Femur (tissue), 1 donor: ENCODE measurements at places on chromosomes 16 and 17.
A peak's percentile ranks its signal among the peaks of the same experiment; 100 is the strongest.

DNA sequence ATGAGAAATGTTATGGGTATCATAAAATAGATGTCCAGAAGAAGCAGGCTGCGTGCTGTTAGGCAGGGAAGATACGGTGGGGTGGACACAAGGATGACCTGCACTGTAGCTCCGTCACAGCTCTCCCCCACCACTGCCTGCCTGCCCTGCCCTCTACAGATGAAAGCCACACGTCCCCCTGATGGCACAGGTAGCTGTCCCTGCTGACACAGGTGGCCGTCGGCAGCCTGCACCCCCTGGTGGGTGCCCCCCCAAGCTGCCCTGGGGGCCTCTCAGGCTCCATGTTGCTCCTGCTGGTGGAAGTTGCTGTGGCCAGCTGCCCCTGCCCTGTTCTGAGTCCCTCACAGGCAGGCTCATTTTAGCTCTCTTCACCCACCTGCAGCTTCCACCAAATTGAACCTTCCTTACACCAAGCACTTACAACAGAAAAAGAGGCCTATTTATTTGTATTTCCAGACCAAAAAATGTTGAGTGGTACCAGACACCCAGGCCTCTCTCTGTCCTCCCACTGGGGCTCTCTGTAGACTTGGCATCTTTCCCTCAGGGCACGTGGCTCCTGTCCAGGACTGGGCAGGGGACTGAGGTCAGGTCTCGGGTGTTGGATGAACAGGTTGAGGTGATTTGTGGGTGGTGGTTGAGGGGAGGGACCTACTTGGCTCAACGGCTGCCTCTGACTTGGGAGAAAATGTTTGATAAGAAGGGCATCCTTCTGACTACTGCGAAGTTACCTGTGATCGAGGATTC is 50.1 kb upstream of the CACNG5 start:
- DNase-seq: no peak

- DNase-seq: no peak
Measured at GRCh38 chr17:81093619-81094508, 58.9 kb downstream of the BAIAP2 start.

DNA sequence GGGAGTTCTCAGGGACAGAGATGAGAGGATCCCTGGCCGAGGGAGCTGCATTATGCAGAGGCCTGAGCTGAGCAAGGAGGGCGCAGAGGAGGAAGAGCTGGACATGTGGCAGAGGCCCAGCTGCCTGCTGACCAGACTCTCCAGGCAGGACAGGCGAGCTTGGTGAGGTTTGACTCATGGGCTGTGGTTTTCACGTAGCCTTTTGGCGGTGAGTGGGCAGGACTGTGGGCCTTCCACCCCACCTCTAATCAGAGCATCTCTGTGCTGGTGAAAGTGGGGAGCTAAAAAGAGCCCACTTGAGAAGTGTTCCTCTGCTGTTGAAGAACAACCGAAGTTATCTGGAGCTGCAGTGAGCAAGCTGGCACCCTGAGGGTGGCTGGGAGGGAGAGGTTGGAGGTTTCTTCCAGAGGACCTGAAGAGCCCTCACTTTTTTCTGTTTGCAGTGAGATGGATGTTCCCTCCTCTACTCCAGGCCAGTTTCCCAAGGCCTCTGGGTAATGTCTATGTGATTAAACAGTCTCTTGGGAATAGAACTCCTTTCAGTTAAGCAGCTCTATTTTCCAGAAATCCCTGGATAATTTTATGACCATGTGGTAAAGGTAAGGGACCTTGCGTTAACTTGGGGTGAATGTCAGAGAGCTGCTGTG is 11.9 kb downstream of the EPN2 start:
- no peak for DNase-seq

GRCh38 chr16:13995194-13995593 is 75.2 kb downstream of the ERCC4 start:
- no peak for DNase-seq

DNA sequence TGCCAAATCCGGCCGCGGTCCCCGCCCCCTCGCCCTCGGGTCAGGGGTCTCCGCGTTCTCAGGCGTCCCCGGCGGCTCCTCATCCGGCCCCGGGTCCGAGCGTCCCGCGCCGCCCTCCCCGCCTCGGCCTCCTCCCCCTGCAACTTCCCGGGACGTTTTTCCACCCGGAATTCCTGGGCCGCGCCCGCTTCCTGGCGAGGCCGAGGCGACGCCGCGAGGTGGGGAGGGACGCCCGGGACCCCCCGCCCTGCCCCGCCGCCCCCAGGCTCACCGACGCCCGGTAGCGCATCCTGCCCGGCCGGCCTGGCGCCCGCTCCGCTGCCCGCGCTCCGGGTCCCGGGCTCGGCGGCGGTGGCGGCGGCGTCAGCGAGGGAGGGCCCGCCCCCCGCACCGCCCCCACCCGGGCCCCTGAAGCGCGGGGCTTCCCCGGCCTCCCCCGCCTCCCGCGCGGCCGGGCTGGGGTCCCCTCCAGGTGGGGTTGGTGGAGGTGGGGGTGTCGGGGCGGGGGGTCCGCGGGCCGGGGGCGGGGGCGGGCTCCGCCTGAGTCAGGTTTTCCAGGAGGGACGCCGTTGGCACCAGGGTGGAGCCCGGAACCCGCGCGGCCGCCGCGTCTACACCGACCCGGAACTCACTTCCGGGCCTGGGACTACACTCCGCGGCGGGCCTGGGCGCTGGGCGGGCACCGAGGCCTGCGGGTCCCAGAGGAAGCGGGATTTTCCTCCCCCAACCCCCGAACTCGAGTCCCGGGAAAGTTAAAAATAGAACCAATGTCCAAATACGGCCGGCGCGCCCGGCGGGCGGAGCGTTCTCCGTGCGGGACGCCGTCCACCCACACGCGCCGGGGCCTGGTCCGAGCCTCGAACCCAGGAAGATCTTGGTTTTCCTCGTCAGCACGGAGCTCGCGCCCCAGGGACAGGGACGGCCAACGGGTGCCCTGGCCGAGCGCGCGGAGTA is 6.8 kb downstream of the MYO1C start:
- peak; percentile 82 for DNase-seq

DNA sequence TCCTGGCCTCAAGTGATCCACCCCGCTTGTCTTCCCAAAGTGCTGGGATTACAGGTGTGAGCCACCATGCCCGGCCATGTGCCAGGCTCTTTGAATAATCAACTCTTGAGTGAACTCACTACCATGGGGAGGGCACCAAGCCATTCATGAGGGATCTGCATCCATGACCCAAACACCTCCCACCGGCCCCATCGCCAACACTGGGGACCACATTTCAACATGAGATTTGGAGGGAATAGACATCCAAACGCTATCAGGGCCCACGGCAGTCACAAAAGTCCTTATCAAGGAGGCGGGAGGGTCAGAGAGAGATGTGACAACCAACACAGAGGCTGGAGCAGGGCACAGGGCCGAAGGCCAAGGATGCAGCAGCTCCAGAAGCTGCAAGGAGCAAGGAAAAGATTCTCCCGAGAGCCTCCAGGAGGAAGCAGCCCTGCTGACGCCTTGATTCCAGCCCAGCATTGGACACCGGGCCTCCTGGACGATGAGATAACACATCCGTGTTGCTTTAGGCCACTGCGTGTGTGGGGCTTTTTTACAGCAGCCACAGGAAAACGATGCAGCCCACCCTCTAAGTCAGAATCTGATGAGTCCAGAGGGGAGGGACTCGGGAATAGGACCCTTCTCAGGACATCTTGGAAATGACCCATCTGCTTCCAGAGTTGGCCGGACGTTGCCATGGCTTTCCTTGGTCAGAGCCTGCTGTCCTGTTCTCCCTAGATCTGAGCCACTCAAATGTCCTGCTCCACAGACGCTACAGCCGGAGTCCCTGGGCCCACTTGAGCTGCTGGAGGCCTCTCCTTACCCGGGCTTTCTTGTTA is 47.3 kb upstream of the CMIP start:
- no peak for DNase-seq

GRCh38 chr17:75346906-75347305 is 57.7 kb upstream of the SLC25A19 start:
- no peak for DNase-seq

GRCh38 chr17:79864617-79865250 is 25.5 kb upstream of the CBX4 start:
- DNase-seq: no peak

DNA sequence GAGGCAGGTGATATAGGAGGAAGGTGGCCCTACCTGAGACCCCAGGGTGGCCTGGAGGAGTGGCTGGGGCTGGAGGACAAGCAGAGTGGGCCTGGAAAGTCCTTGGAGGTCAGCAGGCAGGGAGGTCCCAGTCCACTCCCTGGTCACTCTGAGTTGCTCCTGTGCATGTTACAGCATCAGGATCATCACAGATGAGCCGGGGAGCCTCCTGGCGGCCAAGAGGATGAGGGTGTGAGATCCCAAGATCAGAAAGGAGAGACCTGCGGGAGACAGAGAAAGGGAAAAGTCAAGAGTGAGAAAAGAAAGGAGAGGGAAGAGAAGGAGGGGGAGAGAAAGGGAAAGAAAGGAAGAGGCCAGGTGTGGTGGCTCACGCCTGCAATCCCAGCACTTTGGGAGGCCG is 71.7 kb downstream of the MRM1 start:
- DNase-seq: no peak

DNA sequence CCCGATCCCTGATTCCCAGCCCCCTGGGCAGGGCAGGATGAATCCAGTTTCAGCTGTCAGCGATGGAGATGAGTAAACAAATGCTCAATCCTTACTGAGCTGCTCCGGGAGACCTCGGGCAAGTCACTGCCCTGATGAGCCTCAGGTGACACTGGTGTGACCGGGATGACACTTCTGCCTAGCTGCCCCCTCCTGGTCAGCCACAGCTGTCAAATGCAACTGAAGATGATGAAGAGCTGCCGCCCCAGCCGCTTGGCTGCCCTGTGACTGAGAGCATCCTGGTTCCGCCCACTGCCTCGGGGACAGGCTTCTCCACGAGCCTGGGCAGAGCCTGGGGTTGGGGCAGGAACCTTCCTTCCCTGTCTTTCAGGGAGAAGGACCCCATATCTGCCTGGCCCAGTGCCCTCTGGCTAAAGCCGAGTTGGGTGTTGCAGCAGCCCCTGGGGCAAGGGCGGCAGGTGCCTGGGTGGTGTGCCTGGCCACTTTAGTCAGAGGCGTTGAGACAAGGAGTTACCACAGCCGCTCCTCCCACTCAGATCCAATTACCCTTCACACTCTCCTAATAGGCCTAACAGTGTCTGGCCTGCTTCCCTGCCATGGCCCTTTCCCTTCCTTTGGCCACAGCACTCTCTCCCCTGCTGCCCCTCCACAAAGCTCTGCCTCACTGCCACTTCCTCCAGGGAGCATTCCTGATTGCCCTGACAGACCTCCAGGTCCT is 5.5 kb downstream of the CCL17 start:
- DNase-seq: no peak

GRCh38 chr17:81207610-81208581 is 14.9 kb downstream of the CEP131 start:
- DNase-seq: no peak

DNA sequence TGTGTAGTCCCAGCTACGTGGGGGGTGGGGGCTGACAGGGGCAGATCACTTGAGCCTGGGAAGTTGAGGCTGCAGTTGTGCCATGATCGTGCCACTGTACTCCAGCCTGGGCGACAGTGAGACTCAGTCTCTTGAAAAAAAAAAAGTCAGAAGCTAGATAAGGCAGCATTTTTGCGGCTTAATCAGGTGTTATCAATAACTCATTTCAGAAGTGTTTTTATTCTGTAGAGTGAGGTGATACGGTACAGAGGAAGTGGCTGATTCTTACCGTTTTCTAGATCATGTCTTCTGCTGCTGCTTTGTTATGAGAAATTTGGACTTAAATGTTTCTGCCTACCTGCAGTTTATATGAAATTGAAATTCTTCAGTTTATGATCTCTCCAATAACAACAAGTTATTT is 18.6 kb downstream of the ZC3H18 start:
- no peak for DNase-seq

DNA sequence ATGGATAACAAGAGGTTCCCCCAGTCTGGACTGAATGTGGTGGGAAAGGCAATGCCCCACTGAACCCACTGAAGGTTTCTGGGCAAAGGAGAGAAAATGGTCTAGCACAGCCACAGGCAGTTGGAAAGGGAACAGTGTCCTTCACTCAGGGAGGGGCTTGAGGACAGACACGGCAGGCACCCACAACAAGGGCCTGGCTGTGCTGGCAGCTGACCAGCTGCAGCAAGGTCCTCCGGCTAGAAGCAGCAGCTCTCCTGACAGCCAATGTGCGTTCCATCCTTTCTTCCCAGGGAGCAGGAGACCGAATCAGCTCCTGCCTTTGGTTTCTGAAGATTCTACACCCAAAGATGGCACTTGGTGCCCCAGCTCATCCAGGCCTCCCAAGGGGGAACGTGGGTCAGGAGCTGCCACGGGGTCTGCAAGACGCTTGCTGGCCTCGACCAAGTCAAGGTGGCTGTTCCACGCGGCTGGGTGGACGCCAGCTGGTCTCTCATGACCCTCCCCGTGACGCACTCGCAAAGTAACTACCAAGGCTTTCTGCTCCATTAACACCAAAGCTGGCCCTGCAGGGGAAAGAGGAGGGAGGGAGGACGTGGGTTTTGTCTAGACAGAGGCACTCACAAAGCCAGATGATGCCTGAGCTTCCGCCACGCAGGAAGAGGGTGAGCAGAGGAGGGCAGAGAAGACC is 11.1 kb downstream of the ABR start:
- DNase-seq: no peak

GRCh38 chr17:66953630-66954020 is 10.9 kb upstream of the CACNG4 start:
- DNase-seq: no peak

GRCh38 chr16:29757950-29758466 is 12.2 kb upstream of the C16orf54 start:
- DNase-seq: no peak

GRCh38 chr17:27430882-27431491 is 25.3 kb upstream of the KSR1 start:
- peak; percentile 39 for DNase-seq

- DNase-seq: no peak
Measured at GRCh38 chr17:43027091-43028032, 2.3 kb downstream of the RND2 start.

GRCh38 chr17:47829870-47830269 is 1.5 kb downstream of the MRPL10 start:
- no peak for DNase-seq

GRCh38 chr17:44348234-44348987 is 3.3 kb downstream of the GRN start:
- DNase-seq: no peak

- no peak for DNase-seq
Measured at GRCh38 chr17:71488851-71489250, 632.0 kb upstream of the SOX9 start.

DNA sequence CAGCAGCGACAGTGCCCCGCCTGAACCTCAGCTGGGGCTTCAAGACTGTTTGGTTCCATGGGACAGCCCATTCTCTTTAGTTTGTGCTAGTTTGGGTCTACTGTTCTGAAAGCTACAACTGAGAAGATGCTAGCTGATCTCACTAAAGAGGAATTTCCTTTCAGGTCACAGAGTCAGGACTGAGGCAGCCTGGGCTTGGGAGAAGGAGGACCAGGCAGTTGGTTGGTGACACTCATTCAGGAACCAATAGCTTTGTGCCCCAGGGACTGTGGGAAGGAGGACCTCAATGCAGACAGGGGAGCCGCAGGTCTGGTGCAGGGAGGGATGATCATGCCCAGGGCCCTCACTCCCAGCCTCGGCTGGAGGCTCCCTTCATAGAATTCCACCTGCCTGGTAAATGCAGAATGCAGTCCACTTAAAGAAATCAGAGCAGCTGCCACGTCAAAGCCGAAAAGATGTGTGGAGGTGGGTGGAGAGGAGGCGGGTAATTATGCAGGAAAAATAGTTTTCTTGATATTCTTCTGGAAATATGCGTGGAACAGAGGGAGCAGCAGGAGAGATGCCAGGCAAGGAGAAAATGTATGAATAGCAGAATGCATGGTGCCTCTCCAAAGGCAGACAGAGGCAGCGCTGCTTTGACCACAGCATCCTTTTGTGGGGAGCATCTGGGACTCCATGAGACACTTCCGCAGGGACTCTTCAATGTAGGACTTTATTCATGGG is 32.6 kb upstream of the ZFP90 start:
- no peak for DNase-seq
